ENCODE measurements at places on chromosomes 6 and 20. TPM values are rescaled to one million over a fixed set of nuclear protein-coding genes. Genes with fewer than 3 reads are reported as not detected.

DNA sequence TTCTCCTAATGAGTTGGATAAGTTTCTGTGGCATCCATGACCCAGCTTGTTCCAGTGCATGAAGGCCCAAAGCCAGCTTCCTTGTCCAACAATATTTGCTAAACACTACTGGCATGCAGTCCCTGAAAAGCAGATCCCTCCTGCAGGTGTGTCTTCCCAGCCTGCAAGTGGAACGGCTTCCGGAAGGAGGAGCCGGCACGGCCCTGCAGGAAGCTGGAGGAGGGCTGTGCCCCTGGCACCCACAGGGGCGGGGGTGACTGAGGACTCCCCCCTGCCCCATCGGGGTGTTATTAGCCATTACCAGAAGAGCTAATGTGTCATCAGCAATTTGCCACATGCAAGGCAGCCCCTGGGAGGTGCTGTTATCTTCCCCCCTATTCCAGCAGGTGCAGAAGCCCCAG is 27.4 kb downstream of the NPEPL1 start:
- no peak for DNase-seq

GRCh38 chr20:53448875-53449274 is 144.8 kb downstream of the ZNF217 start:
- no peak for DNase-seq

The LY6G6C gene
- 2.4 TPM for polyA plus RNA-seq

GRCh38 chr6:29487131-29487530 is 625 bp downstream of the MAS1L start:
- DNase-seq, result no peak

DNA sequence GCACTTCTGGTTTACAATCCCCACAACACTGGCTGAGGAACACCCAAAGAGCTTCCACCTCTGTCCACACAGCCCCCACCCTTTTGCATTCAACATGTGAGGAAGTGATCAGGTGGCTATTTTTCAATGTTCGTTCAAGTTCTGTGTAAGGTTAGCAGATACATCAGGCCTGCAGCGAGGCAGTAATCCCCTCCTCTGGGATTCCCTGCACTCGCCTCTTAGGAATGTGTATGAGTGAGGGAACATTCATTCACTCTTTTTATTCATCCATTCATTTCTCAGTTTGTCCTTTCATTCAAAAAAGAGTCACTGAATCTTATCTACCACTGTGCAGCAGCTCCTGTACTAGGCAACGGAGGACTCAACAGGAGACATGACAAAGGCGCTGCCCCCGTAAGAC is 236.4 kb upstream of the PRDM1 start:
- DNase-seq, result no peak

The TREM2 gene
- 4.0 TPM for polyA plus RNA-seq

GRCh38 chr6:168123165-168123911 is 44.3 kb upstream of the FRMD1 start:
- no peak for DNase-seq

Measured in keratinocyte (primary cell).